Sigmoid colon (tissue), 7 donors: ENCODE measurements at places on chromosomes 6 and 20. TPM values are rescaled to one million over a fixed set of nuclear protein-coding genes. Genes with fewer than 3 reads are reported as not detected.

DNA sequence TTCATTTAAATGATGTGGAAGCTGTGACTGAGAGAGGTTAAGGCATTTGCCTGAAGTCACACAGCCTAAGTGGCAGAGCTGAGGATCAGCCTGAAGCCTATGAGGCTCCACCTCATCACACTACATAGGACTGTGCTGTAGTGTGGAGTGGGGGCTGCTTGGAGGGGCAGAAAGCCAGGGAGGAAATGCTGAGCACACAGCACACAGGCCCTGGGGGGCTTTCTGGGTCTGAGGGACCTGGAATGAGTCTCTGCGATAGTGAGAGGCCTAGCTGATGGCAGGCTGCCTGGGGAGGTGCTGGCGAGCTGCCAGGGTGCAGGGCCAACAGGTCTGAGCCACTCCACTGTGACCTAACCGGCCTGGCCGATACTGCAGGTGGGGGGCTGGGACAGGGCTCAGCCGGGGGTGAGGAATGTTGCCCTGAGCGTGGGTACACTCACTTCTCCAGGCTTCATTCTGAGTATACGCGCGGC lies 2.2 kb upstream of the ARHGAP40 start:
- H3K36me3 ChIP-seq, result no peaks in the 10 kb centered on the region
- no peak overlapping the region for H3K27ac ChIP-seq
- H3K27me3 ChIP-seq, result peaks cover 44% of the 10 kb centered on the region
- DNase-seq, result no peak

DNA sequence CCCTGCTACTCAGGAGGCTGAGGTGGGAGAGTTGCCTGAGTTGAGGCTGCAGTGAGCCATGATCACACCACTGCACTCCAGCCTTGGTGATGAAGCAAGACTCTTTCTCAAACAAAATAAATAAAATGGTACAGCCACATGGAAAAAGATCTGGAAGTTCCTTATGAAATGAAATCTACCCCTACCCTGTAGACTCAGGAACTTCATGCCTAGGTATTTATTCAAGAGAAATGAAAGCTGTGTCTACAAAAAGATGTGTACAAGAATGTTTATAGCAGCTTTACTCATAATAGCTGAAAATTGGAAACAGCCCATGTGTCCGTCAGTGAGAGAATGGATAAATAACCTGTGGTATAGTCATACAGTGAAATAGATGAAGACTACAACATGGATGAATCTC lies 15.2 kb upstream of the C6orf62 start:
- no peak overlapping the region for H3K4me3 ChIP-seq
- no peaks in the 10 kb centered on the region for H3K27me3 ChIP-seq
- no peaks in the 10 kb centered on the region for H3K36me3 ChIP-seq
- DNase-seq, result no peak
- H3K27ac ChIP-seq, result no peak overlapping the region

- no peaks in the 10 kb centered on the region for H3K36me3 ChIP-seq
- no peaks in the 10 kb centered on the region for H3K27me3 ChIP-seq
- no peaks in the 10 kb centered on the region for H3K4me1 ChIP-seq
- no peak overlapping the region for H3K27ac ChIP-seq
- DNase-seq, result no peak
Measured at GRCh38 chr20:59055302-59055701, 12.7 kb upstream of the PRELID3B start.

GRCh38 chr6:160204710-160205109 lies 53.9 kb downstream of the SLC22A2 start:
- H3K27me3 ChIP-seq, result no peaks in the 10 kb centered on the region
- H3K27ac ChIP-seq, result no peak overlapping the region
- no peaks in the 10 kb centered on the region for H3K4me1 ChIP-seq

DNA sequence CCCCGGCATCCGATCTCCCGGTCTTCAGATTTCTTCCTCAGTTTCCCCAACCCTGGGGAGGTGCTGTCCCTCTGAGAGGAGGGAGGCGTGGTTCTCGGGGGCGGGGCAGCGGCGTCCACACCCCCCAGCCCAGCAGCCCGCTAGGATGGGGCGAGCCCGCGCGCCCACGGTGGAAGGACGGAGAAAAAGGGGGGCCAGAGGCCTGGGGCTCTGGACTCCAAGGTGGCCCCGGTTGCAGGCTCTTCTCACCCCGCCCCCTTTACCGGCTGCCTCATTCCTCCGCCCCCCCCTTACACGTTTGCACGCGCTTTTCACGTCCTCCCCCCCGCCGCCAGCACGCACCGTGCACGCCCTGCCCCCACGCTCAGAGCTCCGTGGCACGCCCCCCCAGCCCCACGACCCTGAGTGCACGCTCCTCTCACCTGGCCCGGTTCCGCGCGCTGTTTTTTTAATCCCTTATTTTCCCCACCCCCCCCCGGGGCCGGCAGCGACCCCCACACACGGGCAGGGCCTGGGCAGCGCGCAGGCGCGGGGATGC lies 402 bp downstream of the ZBTB12 start:
- peaks cover 50% of the 10 kb centered on the region for H3K4me1 ChIP-seq
- peak; percentile 86 for DNase-seq

- no peak overlapping the region for H3K4me3 ChIP-seq
- no peak overlapping the region for H3K27ac ChIP-seq
- H3K4me1 ChIP-seq, result no peaks in the 10 kb centered on the region
- no peak for DNase-seq
- H3K36me3 ChIP-seq, result no peaks in the 10 kb centered on the region
Measured at GRCh38 chr6:2558098-2558680, 192.5 kb downstream of the MYLK4 start.

DNA sequence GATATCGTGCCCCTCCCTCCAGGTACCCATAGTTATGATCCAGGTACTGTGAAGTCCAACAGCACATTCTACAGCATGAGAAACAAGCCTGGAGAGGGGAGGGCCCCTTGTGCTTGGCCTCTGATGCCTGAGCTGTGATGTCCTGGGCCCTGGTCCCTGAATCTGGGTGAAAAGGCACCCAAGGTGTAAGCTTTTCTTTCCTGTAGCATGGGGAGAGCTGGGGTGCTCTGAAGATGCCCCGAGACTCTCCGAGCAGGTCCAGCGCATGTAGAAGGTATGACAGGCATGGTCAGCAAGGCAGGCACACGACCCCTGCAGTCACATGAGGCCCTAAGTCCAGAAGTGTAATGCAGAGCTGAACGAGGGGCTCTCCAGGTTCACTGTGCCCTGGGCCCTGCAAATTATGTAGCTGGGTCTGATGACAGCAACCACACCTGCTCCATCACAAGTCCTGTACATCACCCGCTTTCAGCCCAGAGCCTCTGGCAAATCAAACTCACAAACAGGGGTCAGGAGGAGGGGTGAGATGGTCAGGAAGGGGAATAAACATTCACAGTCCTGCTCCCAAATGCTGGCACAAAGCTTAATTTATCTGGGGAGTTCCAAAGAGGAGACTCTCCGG lies 1.8 kb upstream of the CTSZ start:
- H3K27me3 ChIP-seq, result no peaks in the 10 kb centered on the region
- DNase-seq, result peak; percentile 51
- H3K4me3 ChIP-seq, result no peak overlapping the region
- H3K36me3 ChIP-seq, result no peaks in the 10 kb centered on the region
- no peaks in the 10 kb centered on the region for H3K4me1 ChIP-seq
- H3K27ac ChIP-seq, result no peak overlapping the region

DNA sequence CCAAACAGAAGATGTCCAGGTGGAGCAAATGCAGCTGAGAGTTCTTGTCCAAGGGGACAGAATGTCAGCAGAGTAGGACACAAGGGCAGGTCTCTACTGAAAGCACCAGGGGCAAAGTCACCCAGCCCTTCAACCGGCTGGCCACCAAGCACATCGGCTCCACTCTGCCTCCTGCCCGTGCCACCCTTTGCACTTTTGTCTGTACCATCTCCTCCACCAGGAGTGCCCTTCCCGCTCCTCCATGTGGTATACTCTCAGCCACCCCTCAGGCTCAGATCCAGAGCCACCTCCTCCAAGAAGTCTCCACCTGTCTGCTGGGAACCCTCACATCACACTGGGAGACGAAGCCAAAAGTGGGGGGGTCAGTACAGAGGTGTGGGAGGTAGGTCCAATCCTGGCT lies 4.1 kb upstream of the HSPA12B start:
- H3K36me3 ChIP-seq, result no peaks in the 10 kb centered on the region
- H3K4me1 ChIP-seq, result no peaks in the 10 kb centered on the region
- no peak overlapping the region for H3K4me3 ChIP-seq
- DNase-seq, result no peak

DNA sequence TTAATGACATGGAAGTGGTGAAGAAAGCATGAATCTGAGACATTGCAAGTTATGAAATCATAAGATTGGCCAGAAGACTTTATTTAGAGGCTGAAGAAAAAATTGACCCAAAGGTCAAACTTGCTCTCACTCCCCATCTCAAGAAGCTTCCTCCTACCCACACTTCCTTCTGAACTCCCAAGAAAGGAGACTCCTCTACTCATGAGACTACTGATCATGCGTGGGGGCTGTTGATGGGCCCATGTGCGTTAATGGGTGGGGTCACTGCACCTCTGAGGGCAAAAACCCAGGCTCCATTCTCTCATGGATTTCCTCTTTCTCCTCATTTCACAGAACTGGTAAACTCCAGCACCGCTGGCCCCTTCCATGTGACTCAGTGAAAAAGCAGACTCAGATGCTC lies 470.6 kb upstream of the ARID1B start:
- no peaks in the 10 kb centered on the region for H3K27me3 ChIP-seq
- no peaks in the 10 kb centered on the region for H3K4me1 ChIP-seq
- H3K36me3 ChIP-seq, result no peaks in the 10 kb centered on the region
- no peak for DNase-seq

DNA sequence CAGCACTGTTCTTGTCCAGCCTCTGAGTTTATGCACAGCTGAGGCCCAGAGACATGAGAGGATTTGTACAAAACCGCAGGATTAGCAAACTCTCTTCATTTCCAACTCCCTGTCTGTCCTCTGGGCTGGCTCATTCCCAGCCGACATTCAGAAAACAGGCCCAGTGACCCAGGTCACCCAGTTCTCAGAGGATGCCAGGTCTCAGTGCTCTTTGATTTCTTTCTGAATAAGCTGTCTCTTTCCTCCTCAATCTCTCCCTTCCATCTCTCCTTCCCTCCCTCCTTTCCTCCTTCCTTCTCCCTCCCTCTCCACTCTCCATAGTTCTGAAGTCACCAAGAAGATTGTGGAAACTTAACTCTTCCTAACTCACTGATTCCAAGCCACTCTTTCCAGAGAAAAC lies 372.7 kb upstream of the SULF2 start:
- DNase-seq, result no peak
- no peak overlapping the region for H3K4me3 ChIP-seq
- no peaks in the 10 kb centered on the region for H3K4me1 ChIP-seq
- H3K27ac ChIP-seq, result no peak overlapping the region

- peaks cover 5% of the 10 kb centered on the region for H3K4me1 ChIP-seq
- DNase-seq, result no peak
- H3K4me3 ChIP-seq, result no peak overlapping the region
- H3K27me3 ChIP-seq, result no peaks in the 10 kb centered on the region
Measured at GRCh38 chr6:18447552-18447951, 60.4 kb downstream of the RNF144B start.

DNA sequence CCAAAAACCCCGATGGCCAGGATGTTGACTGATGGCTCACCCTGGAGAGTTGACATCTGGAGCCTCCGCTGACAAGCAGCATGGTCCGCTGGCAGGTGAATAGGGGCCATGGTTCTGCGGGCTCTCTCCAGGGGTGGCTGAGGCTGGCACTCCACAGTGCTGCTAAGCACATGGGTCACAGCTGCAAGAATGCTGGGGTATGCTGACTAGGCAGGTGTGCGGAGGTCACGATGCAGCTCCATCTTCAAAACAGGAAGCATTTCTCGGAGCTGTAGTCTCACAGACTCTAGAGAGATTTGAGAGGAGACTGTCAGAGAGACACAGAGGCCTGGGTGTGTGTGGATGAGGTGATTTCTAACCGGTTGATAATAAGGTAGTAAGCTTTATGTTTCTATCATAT lies 341.6 kb downstream of the NRN1 start:
- no peaks in the 10 kb centered on the region for H3K27me3 ChIP-seq
- H3K36me3 ChIP-seq, result no peaks in the 10 kb centered on the region

GRCh38 chr20:33789858-33790182 lies 21.3 kb upstream of the CHMP4B start:
- no peak overlapping the region for H3K4me3 ChIP-seq
- DNase-seq, result no peak
- H3K27me3 ChIP-seq, result no peaks in the 10 kb centered on the region
- no peaks in the 10 kb centered on the region for H3K36me3 ChIP-seq
- peaks cover 63% of the 10 kb centered on the region for H3K4me1 ChIP-seq

DNA sequence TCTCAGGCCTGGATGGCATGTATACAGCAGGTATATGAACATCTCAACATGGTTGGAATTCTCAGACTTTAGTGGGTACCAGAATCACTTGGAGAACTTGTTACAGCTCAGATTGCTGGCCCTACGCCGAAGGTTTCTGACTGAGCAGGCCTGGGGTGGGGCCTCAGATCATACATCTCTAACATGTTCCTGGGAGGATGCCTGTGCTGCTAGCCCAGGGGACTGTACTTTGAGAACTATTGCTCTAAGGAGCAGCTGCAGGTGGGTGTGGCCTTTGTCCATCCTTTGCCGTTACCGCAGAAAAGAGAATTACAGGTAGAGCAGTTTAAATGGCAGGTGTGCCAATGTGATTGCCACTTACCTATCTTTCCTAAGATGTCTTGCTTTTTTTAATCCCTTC lies 310.5 kb upstream of the JAG1 start:
- H3K4me1 ChIP-seq, result peaks cover 23% of the 10 kb centered on the region
- H3K27me3 ChIP-seq, result no peaks in the 10 kb centered on the region
- H3K36me3 ChIP-seq, result no peaks in the 10 kb centered on the region
- no peak overlapping the region for H3K4me3 ChIP-seq
- no peak for DNase-seq
- H3K27ac ChIP-seq, result no peak overlapping the region

DNA sequence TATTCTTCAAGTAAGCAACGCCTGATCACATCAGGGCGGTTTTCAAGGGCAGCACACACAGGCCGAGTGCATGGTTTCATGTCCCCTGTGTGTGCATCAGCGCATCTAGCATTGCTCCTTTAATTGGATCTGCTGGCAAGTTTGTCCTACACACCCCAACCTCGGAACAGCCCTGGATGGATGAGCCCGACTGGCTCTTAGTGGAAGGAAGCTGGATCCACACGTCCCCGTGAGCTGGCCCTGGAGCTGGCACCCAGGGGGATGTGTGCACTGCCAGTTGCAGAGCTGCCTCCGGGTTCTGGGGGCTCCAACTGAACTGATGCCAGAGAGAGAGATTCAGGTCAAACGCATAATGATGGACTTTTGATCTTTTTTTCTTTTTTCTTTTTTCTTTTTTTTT lies 39.2 kb upstream of the QKI start:
- no peaks in the 10 kb centered on the region for H3K4me1 ChIP-seq
- no peaks in the 10 kb centered on the region for H3K27me3 ChIP-seq
- H3K27ac ChIP-seq, result no peak overlapping the region
- no peak overlapping the region for H3K4me3 ChIP-seq
- H3K36me3 ChIP-seq, result no peaks in the 10 kb centered on the region
- no peak for DNase-seq

The SIRPG gene
- not detected for polyA plus RNA-seq

The PLA2G7 gene
- 43.0 TPM for polyA plus RNA-seq

The DSP gene
- polyA plus RNA-seq, result 39.0 TPM

The PRDM1 gene
- 17.6 TPM for polyA plus RNA-seq

The HLA-DRB5 gene
- polyA plus RNA-seq, result 2.1 TPM

The NKX2-2 gene
- 0.46 TPM for polyA plus RNA-seq

The BPIFA1 gene
- polyA plus RNA-seq, result not detected

The C6orf141 gene
- 3.4 TPM for polyA plus RNA-seq

The SLC17A3 gene
- polyA plus RNA-seq, result not detected

The COL9A3 gene
- polyA plus RNA-seq, result 1.8 TPM
